ENCODE measurements at places on chromosomes 1 and 21.

DNA sequence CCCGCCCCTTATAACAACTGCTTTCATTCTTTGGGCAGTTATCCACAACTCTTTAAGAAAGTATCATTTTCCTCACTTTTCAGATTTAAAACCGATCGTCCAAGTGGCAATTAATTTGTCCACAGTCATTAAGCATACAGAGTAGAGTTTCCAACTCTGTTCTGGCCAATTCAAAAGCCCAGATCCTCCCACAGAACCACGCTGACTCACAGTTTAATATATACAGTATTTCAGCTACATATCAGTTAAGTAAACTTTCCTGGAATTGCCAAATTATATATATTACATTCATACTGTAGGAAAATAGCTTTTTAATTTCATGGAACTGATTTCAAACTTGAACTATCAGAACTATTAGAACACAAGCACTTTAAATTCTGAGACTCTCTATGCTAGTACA lies 163.8 kb upstream of the ESRRG start:
- no peak for DNase-seq

- DNase-seq, result no peak
These were observed 2.3 kb downstream of the UMODL1 start for GRCh38 chr21:42073145-42074099.

- no peak for DNase-seq
These were observed 135.0 kb upstream of the KCNE2 start for GRCh38 chr21:34228792-34229191.

- DNase-seq, result no peak
These were observed 231.1 kb downstream of the CACNA1E start for GRCh38 chr1:181714428-181714827.

DNA sequence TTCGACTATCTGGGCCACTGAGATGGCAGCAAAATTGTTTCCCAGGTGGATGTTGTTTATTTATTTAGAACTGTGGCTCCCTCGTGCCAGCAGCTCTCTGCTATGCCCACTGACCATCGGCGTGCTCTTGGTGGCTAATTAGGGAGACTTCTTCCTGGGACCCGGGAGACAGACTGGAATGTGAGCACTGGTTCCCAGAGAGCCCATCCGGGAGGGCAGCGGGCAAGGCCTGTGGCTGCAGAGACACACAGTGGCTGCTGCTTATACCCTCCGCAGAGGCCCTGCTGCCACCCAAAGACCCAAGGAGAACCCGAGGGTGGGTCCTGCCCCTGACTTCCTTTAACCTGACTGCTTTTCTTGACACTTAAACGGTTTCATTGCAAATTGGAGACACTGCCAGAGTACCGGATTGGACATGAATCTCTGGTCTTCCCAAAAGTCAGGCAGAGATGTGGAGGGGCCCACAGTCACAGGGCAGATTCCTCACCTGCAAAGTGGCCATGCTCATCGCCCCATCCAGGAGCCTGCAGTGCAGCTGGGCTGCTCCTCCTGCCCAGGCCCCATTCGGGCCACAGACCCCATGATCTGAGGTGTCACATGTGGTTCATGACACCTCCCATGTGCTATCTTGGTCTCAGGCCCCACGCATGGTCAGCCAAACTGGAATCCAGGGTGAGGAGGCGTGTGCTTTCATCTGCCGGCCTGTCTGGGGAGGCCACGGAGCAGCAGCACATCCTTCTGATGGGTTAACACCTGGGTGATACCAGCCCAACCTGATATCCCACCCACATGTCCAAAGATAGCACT lies 5.7 kb upstream of the MATN1 start:
- no peak for DNase-seq

DNA sequence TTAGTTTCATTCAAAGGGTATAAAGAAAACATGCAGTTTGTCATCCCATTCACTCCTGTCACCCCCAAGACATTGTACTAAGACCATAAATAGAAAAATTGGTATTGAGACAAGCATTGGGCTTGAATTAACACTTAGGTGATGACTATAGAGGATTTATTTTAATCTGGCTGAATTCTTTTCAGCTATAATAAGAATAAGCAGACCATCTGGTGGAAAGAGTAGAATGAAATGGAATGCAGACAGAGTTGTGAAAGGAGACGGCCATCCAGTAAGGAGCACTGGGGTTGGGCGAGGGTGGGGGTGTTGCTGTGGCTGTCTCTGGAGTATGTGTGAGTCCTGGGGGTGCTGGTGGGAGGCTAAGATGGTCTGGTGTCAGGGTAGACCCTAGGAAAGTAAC lies 125.0 kb upstream of the IVNS1ABP start:
- DNase-seq, result no peak

DNA sequence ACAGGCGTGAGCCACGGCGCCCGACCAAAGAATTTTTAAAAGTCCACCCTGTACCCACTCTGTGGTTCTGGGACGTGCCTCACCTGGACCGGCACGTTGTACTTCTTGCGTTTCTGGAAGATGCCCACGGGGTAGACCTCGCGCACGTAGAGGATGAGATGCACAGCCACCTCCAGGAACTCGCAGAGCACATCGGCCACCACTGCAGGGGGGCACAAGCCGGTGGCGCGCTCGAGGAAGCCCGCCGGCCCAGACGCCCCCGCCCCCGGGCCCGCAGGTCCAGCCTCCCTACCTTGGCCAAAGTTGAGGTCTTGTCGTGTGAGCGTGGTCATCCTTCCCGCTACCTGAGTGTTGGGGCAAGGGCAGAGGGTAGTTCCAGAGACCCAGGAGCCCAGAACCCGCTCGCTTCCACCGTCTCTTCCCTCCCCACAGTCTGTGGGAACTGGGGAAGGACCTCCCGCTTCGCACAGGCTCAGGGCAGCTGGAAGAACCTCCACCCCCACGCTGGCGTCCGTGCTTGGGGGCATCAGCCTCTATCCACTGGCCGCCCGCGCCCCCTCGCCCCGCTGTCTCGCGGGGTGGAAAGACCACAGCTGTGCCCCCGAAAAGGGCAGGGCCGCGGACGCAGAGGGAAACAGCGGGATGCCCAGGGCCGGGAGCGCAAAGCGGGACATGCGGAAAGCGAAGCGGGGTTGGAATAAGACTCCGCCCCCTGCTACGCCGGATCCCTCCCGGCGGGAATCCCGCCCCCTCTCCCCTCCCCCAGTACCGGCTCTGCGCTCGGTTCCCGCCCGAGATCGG lies 478 bp downstream of the MAD2L2 start:
- no peak for DNase-seq

- no peak for DNase-seq
These were observed 5.2 kb upstream of the AGPAT3 start for GRCh38 chr21:43859747-43860214.

DNA sequence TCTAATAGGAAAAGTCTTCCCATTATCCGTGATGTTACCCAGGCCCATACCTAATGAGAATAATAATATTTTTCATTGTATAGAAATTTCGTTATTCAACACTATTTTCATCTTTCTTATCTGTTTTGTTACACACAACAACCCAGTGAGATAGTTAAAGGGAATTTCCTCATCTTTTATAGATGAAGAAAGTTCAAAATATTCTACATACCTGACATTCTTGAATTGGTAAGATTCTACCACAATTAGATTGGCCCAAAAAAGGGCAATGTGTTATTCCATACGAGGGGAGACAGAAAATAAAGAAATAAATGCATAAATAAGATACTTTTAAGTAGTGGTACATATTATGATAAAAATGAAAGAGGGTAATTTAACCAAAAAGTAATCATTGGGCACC lies 405.5 kb upstream of the ADAMTS5 start:
- no peak for DNase-seq

- DNase-seq, result no peak
These were observed 17.3 kb upstream of the SERPINC1 start for GRCh38 chr1:173934440-173934839.

DNA sequence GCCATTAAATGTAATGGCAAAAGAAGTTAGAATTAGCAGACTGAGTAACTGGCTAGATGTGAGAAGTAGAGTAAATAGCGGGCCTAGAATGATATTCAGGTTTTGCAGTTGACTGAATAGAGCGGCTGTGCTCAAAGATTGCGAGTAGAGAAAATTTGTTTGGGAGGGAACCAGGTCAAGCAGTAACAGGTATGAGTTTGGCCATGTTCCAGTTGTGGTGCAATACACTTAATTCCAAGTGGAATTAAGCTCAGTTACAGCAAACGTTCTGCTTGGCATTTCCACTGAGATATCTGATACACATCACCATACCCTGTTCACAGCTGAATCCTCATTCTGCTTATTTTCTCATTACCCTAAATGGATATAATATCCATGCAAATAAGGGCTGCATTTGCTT lies 1382.9 kb downstream of the MRPL39 start:
- no peak for DNase-seq

DNA sequence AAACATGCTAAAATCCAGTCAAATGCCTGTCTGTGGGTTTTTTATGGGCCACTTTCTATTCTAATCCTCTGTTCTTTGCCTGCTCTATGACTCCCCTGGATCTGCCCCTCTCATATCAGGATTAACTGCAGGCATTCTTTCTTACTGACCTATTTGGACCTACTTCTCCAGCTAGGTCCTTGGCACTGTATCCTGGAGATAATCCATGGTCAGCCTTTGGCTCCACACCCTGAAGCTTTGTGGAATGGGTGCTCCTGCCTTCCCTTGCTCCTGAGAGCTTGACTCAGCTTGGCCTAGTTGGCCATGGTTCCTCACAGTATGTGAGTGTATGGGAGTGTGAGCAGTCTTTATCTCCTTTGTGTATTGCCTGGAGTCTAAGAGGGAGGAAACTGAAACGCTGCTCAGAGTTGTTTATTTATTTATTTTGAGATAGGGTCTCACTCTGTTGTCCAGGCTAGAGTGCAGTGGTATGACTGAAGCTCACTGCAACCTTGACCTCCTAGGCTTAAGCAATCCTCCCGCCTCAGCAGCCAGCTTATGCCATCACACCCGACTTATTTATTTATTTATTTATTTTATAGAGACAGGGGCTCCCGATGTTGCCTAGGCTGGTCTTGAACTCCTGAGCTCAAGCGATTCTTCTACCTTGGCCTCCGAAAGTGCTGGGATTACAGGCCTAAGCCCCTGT lies 28.7 kb upstream of the CDC14A start:
- no peak for DNase-seq

DNA sequence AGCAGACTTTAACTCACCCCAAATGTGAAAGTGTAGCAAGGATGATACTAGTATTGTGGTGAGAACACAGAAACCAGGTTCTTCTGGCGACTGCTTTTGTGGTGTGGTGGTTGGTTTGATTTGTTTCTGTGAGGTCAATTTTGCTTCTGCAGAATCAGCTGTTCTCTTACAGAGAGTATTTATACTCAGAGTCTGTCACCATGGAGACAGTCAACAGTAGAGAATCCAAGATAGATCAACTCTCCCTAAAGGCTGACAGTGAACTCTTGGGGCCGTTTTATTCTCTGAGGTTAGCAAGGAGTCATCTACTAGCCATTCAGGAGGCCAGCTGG lies at the start of gene CFAP107:
Gene CFAP107, plus strand, starts transcription at position 209 of the 332 bp plus-strand sequence. CDS start 231 bp downstream, outside the sequence.
- no peak for DNase-seq

GRCh38 chr21:39141502-39141901 lies 41.7 kb downstream of the PSMG1 start:
- no peak for DNase-seq

DNA sequence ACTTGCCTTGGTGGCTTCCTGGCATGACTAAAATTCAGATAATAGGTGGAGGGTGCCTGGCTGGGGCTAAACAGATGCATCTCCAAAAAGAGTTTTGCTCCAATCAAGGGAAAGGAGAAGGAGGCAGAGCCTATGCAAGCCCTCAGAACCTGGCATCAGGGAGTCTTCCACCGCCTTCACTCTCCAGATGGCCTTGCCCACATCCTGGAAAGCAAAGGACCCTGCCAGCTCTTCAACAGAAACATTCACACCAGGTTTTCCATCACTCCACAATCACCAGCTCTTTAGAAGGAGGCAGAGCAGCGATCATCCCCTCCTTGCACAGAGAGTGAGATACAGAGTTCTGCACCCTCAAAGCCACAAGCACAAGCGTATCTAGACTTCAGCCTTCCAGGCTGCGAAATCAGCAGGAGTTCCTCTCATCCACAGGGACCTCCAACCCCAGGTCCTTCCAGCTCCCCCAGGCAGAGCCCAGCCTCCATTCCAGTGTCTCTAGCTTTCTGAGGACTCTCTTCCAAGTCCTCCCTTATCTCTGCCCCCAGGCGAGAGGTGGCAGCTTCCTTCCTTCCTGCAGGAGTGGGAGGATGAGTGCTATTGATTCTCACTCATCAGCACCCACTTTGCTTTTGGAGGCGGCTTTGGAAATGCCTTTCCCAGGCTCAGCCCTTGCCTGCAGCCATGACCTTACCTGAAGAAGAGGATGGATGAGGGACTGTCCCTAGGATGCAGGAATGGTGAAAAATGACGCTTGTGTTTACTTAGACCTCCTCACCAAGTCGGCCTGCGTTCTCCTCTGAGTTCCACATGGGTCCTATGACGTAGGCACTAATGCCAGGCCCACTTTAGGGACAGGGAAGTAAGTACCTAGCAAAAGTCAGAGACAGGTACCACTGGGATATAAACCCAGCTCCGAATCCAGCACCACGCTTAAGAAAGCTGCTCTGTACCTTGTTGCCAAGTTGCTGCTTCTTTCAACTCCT lies 75.4 kb downstream of the RIPK4 start:
- no peak for DNase-seq

DNA sequence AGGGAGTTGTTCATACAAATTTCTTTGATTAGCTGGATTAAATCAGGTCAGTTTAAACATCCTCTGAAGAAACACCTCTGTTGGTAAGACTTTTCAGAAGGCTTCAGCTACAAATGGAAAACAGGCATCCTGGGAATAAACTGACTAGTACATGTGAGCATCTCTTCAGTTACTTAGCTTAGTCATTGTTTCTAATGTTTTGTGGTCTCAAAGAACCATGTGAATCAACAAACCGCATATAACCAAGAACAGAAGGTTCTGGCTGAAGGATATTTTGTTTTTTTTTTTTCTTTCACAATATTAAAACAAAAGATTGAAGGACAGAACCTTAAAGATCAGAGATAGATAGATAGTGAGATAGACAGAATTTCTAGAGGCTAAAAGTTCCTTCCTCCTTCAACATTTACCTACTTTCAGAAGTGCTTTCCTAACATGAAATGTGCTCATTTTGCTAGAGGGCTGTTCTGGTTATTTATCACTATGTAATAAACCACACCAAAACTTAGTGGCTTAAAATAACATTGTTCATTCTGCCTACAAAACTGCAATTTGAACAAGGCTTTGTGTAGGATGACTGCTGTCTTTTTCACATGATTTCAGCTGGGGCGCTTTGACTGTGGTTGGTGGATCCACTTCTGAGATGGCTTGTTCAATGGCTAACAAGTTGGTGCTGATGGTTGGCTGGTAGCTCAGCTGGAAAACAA lies 119.8 kb upstream of the PTGFR start:
- no peak for DNase-seq

DNA sequence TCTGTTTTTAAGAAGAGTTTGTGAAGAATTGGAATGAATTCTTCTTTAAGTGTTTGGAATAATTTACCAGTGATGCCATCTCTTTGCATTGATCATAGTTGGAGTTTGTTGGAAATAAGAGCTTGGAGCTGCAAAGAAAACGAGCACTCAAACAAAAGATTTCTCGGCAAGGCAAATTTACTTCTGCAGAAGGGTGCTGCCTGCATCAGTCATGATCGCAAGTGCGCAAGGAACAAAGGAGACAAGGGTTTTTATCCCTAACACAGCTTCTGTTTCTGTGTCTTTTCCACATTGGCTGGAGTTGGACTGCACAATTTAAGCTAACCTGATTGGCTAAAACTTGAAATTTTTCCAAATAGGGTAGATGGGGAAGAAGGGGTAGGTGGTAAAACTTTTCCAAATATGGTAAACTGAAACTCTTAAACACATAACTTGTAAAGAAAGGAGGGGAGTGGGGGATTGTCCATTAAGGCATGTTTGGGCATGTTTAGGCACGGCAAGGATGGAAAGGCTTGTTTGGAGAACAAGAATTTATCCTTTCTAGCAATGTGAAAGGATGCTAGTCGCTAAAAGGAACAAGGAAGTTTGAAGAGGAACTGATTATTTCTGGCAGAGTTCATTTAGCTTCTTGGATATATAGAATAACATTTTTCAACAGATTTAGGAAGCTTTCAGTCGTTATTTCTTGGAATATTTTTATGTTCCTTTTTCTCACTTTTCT lies 3.5 kb upstream of the AADACL4 start:
- no peak for DNase-seq

All from NCI-H1048 (cell line).